Dermis blood vessel endothelial cell (primary cell): ENCODE measurements at places on chromosomes 5 and 9.

- no peak for DNase-seq
Observed at GRCh38 chr5:80703291-80703690, 48.5 kb upstream of the DHFR start.

- DNase-seq = no peak
Observed at GRCh38 chr5:159345861-159346260, 15.6 kb upstream of the IL12B start.

DNA sequence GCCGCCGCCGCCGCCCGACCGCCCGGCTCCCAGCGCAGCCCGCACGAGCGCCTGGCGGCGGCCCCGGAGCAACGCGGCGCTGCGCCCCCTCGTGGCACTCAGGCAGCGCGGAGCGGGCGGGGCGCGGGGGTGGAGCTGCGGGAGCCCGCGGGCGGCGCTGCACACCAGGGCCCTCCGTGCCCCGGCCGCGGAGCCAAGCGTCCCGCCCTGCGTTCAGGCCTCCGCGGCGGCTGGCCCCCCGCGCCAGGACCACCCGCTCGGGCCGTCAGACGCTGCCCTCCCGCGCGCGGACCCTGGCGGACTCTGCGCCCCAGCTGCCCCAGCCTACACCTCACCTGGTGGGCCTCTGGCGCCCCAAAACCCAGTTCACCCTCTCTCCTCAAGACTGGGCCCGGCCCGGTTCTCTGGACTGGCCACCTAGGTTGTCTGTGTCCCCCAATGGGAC is at the start of gene RASGEF1C:
RASGEF1C (minus strand) TSS at position 75 of the 445 bp plus-strand sequence. CDS start 71,159 bp downstream, outside the sequence.
- peak; percentile 80 for DNase-seq

- DNase-seq = peak; percentile 3
Observed at GRCh38 chr9:89999534-90000370, 394.9 kb downstream of the GADD45G start.

GRCh38 chr9:84305497-84306131 is 34.9 kb downstream of the SLC28A3 start:
- DNase-seq = no peak

- DNase-seq = no peak
Observed at GRCh38 chr9:70901746-70902145, 219.7 kb downstream of the TRPM3 start.

- DNase-seq = no peak
Observed at GRCh38 chr9:91150998-91151717, 210.6 kb downstream of the AUH start.

DNA sequence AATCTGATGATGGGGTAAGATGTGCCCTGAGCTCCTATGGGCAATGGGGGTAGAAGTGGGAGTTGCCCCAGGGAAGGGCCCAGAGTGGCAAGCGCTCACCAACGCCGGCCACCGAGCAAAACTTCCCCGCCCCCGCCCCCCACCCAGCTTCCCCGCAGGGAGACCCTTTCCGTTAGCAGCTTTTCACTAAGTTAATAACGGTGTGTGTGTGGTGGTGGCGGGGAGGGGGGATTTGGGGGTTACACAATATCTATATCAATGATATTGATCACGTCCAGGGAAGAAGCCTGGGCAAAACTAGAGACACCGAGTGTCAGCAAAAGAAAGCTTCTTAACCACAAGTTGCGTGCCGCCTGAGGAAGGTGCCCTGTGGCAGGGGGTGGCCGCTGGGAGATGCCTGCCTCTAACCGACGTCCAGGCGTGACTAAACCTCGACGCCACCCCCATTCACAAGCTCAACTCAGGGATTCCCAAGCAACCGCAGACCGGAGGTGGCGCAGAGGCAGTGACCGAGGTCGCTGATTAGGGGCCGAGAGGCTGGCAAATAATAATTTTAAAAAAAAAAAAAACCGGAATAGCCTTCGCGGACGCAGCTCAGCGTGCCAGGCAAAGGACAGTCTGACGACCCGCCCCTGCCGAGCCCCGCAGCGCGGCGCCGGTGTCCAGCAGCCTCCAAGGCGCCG is 222.6 kb downstream of the MEF2C start:
- DNase-seq = peak; percentile 21

DNA sequence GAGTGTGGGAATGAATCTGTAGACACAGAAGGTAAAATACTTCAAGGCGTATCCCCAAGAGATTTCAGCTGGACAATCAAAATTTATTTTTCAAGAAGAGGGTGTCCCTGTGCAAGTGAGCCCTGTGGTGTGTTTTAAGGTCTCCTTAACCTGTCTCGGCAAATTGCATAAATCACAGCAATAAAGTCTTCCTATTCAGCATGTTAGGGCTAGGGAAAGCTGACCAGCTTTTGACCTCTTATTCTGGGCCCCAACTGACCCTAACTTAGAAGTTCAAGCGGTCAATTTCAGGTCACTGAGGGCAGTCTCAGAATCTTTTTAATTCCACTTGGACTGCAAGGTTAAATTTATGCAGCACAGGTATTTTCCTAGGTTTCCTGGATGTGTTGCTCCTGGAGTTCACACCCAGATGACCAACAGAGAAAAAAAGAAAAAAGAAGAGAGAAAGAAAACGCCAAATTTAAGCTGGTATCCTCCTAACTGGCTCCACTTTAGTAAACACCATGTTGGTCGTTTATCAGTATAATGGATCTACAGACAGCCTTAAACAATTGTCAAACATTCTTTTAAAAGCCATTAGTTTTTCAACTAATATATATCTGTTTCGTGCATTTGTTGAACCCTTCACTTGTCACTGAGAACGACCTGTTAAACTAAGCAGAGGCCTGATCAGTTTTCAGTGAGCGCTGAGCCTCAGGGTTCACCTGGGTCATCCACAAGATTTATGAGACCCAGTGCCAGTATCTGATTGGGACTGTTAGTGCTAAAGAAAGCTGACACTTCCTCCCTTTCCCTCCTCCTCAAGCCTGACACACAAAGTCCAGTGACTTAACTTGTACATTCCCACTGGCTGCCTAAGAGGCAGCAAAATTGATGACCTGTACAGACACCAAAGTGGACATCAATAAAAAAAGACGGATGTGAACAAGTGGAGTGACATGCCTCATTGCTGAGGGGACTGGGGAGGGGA is 546.1 kb downstream of the NR2F1-AS1 start:
- DNase-seq = no peak

GRCh38 chr5:8446179-8446578 is 577.2 kb downstream of the MTRR start:
- DNase-seq = no peak

DNA sequence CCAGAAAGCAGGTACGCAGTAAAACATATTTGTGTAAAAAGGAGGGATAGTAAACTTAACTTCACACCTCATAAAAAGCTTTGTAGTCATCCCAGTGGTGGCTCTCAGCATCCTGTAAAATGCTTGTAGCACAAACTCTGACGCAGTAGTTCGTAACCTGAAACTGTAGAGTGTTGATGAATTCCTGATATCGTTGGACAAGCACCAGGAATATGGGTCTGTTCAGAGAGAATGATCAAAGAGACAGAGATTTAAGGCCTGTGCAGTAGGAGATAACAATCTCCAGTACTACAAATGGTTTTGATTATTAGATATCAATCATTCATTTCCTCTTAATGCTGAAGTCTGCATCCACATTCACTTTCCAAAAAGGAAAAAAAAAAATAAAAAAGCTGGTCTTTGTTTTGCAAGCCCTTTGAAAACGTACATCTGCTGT is 148.5 kb downstream of the KIAA0825 start:
- DNase-seq = no peak

DNA sequence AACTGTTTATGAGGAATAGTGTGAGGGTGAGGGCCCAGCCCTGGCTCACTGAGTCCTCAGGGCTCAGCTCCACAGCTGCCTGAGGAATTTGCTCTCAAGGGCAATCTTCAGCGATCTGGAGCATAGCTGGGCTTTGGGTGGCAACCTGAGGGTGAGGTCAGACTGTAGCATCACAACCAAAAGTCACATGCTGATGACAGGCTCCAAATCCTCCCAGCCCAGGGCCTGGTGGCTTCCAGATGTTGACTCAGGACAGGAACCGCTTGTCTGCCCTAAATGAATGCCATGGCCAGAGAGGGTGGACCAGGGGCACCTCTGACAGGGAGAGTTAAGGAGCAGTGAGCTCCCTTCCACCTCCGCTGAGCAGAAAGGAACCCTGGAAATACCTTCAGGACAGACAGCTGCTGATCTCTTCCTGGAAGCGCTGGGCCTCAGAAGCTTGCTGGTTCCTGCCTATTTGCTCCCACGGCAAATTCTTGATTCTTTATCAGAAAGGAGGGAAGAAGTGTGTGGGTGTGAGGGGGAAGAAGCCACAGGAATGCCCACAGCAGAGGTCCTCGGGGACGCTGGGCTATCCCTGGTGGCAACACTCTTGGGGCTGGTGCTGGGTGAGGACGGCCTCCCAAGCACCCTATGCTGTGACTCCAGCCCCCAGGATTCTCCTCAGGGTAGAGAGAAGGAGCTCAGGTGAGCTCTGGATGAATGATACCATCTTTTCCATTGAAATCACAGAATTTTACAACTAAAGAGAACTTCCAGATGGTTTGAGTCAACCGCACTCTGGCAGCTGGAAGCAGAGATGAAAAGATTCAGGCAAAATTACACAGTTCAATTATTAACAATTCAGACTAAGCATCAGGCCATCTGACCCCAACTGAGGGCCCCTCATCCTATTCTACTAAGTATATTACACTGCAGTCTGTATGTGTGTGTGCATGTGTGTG is 13.8 kb upstream of the CTSL start:
- peak; percentile 19 for DNase-seq

DNA sequence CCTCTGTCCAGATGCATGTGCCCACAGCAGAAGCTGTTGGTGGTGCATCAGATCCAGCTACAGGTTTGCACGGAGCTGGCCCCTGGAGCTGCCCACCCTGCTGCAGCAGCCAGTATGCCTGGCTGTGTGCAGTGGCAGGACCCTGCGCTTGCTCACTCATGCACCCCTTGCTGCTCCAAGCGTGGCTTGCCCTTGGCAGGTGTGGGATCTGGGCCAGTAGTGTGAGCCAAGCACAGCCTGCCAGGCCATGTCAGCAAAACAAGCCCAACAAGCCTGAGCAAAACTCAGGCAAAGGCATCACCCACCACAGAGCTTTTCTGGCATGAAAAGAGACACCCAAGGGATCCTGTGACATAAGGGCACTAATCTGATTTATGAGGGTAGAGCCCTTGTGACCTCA is 18.3 kb upstream of the ECPAS start:
- DNase-seq = no peak

DNA sequence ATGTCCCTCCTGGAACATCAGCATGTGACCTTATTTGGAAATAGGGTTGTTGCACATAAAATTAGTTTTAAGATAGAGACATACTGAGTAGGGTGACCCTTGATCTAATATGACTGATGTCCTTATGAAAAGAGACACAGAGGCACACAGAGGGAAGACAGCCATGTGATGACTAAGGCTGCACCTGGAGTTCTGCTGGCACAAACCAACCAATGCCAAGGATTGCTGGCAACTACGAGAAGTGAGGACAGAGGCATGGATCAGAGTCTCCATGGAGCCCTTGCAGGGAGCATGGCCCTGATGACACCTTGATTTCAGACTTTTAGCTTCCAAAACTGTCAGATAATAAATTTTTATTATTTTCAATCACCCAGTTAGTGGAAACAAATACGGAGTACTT is 101.9 kb downstream of the FBXL7 start:
- DNase-seq = no peak

- no peak for DNase-seq
Observed at GRCh38 chr9:93116072-93116961, 17.7 kb downstream of the NINJ1 start.
